ENCODE measurements at places on chromosomes 3 and 15. TPM values are rescaled to one million over a fixed set of nuclear protein-coding genes. Genes with fewer than 3 reads are reported as not detected.

RAB27A gene
- total RNA-seq, result 0.94 TPM

CYP8B1 gene
- not detected for total RNA-seq

PLCH1 gene
- 0.16 TPM for total RNA-seq

TRIM71 gene
- total RNA-seq, result not detected

INKA1 gene
- 4.3 TPM for total RNA-seq

GOLGA8R gene
- total RNA-seq, result 1.4 TPM

CCDC54 gene
- not detected for total RNA-seq

CACNA2D2 gene
- total RNA-seq, result not detected

KIF9 gene
- total RNA-seq, result 6.9 TPM

CIB1 gene
- total RNA-seq, result 17.7 TPM

EPHB1 gene
- total RNA-seq, result 0.86 TPM

UBE2Q2 gene
- total RNA-seq, result 67.5 TPM

DNA sequence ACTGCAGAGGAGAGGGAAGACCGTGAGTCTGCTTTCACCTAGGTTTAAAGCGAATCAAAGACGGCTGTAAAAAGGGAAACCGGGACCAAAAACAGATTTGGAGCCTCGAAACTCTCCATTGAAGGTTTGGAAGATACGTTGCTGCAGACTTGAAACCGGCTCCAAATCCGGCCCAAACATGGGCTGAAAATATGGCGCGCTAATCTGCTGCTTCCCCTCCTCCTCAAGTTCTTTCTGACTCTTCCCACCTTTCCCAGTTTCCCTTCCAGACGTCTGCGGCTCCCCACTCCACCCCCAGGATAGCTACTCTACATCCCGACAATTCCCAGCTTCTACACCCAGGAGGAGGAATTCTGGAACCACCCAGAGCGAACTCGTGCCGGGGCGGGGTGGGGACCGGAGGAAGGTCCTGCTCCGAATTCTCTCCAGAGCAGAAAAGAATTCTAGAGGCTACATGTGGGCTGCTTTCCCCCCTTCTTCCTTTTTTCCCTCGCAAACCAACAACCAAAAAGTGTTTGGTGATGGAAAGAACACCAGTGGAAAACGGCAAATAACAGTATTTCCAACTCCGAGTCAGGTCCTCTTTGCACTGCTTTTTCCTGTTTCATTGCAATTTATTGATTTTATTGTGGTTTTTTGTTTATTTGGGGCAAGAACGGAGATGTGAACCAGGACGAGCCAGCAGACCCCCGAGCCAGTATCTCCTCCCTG, 8.5 kb downstream of the EOMES start:
- DNase-seq, result peak; percentile 17

DNA sequence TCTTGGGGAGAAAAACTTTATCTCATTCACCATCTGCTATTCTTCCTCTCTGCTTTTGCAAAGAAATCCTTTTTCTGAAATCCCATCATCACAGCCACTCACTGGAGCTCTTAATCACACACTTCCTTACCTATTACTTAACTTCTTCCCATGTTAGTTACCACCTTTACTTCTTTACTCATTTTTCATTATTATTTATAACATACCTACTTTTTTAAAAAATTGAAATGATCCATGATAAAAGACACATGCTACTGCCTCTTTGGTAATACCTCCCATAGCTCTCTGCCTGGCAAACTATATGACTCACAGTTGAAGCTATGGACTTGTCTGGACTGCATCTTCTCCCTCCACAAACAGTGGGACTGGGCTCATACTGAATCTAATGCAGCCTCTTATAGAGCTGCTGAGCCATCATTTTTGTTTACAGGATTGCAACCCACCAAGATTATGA, 150.3 kb downstream of the TNIK start:
- DNase-seq, result peak; percentile 42

GRCh38 chr15:57301307-57301706, 75.0 kb upstream of the CGNL1 start:
- no peak for DNase-seq

GRCh38 chr15:59407946-59408345, 30.0 kb upstream of the FAM81A start:
- no peak for DNase-seq

DNA sequence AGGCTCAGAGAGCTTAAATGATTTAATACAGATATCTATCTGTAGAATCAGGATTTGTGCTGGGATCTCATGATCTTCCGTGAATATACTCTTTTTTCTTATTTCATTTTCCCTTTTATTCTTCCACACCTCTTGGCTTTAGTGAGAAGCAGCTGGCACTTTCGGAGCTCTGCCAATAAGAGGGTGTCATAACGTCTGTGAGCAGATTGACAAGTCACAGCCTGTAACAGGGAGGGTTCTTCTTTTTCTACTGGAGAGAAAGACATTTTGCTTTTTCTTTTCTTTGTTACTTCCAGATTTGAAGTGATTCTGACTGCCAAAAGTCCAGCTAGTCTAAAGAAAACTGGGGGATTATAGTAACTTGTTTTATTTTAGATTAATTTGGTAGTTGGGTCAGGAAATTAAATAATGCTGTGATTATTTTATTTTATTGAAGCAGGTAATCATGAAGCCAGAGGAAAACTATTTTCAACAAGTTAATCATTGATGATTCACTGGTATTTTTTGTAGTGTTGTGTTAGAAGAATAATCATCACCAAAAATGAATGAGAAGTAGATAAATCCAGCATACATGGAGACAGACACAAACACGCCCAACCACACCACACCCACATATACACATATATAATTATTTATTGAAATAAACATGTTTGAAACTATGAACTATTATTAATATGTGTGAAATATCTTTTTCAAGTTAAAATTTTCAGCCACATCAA, 69.8 kb downstream of the TNFAIP8L3 start:
- DNase-seq, result peak; percentile 95

- DNase-seq, result peak; percentile 96
Measured at GRCh38 chr3:180871901-180872300, 40.6 kb upstream of the FXR1 start.

- DNase-seq, result no peak
Measured at GRCh38 chr3:16937326-16937845, 52.6 kb downstream of the PLCL2 start.

DNA sequence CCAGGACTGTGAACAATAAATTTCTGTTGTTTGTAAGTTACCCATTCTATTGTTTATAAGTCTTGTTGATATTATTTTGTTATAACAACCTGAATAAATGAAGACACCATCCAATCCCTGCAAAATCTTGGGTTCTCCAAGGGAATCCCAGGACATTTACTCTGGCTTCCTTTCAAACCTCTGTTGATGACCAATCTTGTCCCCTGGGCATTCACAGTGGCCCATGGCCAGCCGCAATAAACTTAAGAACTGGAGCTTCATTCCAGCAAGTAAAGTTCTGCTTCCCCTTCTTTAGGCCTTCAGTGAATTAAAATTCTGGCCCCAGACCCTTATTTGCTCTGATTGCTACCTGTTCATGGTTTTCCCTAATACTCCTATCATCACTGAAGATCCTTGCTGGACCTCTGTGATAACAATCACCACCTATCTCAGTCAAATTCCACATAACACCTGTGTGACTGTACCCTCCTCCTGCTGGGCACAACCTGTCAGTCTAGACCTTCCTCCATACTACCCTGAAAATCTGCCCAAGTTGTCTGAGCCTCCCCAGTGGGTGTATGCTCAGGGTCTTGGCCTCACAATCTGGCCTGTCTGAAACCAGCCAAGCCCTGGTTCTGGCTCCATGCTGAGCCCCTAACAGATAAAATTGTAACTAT, 153.1 kb downstream of the SEMA6D start:
- no peak for DNase-seq

DNA sequence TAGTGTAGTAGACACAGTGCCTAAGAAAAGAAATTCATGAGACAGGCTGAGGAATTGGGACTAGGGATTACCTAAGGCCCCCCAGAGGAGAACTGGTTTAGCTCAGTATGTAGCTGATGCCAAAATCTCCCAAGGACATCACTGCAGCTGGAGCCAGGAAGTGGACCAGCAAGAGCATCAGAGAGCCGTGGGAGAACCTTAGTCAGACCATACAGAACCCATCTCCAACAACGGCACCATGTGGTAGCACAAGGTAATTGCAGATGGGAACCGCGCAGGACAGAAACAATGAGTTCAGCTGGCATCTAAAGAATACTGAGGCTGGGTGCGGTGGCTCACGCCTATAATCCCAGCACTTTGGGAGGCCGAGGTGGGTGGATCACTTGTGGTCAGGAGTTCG, 81.7 kb downstream of the WNT5A start:
- DNase-seq, result no peak

- DNase-seq, result peak; percentile 85
Measured at GRCh38 chr3:138463724-138464490, 29.5 kb downstream of the ESYT3 start.

DNA sequence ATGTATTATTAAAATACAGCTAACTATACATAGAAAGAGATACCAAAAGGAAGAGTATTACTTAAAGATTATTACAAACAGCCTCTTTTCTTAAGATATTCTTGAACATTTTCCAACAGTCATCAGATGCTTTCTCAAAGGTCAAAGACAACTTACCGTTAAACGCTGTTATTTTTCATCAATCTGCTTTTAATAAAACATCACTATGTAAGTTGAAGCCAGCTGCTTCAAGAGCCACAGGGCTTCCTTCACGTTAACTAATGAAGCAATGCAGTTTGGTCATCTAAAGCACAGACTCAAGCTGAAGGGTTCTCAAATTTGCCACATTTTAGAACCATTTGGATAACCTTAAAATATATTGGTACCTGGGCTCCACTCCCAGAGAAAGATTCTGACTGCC, 578.8 kb downstream of the ROBO2 start:
- no peak for DNase-seq

DNA sequence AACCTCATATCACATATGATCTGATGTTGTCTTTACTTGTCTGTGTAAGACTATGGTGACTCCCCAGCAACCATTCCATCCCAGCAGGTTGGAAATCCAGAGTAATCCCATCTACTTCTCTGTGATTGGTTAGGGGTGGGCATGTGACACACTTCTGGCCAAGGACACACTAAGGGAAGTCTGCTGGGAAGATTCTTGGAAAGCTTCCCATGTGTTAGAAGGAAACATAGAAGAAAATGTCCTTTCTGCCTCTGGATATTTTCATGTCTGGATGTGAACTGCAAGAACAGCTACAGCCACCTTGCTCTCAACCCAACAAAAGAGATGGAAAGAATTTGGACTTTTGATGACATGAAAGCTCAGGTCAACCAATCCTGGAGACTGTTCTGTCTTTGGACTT, 2.6 kb upstream of the UBE2Q2 start:
- peak; percentile 67 for DNase-seq

DNA sequence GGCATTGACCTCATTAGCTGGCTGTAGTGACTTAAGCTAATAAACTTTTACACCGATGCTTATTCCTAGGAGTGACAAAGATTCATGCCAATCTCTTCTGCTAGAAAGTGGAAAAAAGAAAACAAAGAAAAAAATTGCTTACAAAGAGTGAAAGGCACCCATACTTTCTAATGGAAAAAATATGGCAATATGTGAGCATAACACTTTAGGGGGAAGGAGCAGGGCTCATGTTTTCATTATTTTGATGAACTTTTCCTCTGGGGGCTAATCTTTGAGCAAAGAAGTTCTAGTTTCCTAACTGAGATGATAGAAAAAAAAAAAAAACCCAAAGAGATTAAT, 94.8 kb upstream of the THRB start:
- no peak for DNase-seq
